ENCODE measurements at places on chromosomes 3 and 15.

- no peak for DNase-seq
- H3K27me3 ChIP-seq: no peaks in the 10 kb centered on the region
- peaks cover 3% of the 10 kb centered on the region for H3K4me1 ChIP-seq
- H3K4me3 ChIP-seq: no peak overlapping the region
These were observed 5.9 kb downstream of the ZBTB20 start for GRCh38 chr3:115141033-115141757.

GRCh38 chr15:101795455-101795854 is 7.9 kb upstream of the OR4F6 start:
- H3K4me3 ChIP-seq: no peak overlapping the region
- H3K27ac ChIP-seq: no peak overlapping the region
- no peaks in the 10 kb centered on the region for H3K4me1 ChIP-seq
- no peak for DNase-seq
- no peaks in the 10 kb centered on the region for H3K27me3 ChIP-seq

- no peak for DNase-seq
- H3K36me3 ChIP-seq: no peaks in the 10 kb centered on the region
- H3K27ac ChIP-seq: no peak overlapping the region
- no peaks in the 10 kb centered on the region for H3K27me3 ChIP-seq
- no peak overlapping the region for H3K4me3 ChIP-seq
These were observed 232.3 kb upstream of the MRPL3 start for GRCh38 chr3:131735116-131735515.

DNA sequence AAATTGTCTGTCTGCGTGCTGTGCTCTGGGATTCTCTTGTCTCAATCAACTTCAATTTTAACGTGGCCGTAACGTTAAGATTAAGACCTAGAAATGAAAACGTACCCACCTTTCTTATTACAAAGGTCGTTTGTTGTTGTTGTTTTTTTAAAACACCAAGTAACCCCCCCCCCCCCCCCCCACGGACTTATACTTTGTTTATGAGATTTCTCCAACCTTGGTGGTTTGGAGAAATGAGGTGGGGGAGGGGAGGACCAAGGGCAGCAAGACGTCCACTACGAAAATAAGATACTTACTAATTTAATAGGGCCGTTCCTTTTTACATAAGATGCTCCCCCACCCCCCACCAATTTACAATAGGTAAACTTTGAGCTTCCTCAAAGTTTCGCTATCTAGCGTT is 244.4 kb upstream of the TOPAZ1 start:
- no peak overlapping the region for H3K27ac ChIP-seq
- peaks cover 72% of the 10 kb centered on the region for H3K27me3 ChIP-seq
- H3K4me3 ChIP-seq: no peak overlapping the region

All from muscle of leg (tissue), 16 donors.